ENCODE measurements at places on chromosomes 7 and 10.

GRCh38 chr7:133300088-133300487, 47.2 kb downstream of the EXOC4 start:
- DNase-seq: no peak

- DNase-seq: no peak
These were observed 99.5 kb downstream of the FANK1 start for GRCh38 chr10:125995726-125996304.

- no peak for DNase-seq
These were observed 7.4 kb downstream of the CRHR2 start for GRCh38 chr7:30674876-30675275.

DNA sequence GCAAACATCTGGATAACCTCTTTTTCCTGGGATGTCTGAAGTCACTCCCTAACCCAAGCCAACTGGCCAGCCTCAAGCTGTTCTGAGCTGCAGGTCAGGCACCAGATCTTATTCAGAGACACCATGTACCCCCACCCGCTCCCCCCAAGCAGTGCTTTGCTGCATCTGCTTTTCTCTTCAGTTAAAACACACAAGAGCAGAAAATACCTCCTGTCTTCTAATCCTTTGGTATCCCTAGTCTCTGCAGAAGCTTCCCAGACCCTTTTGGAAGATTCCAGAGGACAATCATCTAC, 3.0 kb downstream of the ZNF488 start:
- peak; percentile 10 for DNase-seq

DNA sequence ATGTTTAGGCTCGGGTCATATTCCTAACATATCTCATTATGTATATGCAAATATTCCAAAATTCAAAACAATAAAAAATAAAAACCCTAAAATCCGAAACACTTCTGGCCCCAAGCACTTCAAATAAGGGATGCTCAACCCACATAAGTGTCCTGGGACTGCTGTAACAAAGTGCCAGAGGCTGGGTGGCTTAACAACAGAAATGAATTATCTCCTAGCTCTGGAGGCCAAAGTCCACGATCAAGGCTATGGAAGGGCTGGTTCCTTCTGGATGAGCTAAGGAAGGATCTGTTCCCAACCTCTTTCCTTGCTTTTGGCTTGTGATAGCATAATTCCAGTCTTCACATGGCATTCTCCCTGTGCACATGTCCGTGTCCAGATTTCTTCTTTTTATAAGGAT, 181.6 kb upstream of the NFE2L3 start:
- no peak for DNase-seq

DNA sequence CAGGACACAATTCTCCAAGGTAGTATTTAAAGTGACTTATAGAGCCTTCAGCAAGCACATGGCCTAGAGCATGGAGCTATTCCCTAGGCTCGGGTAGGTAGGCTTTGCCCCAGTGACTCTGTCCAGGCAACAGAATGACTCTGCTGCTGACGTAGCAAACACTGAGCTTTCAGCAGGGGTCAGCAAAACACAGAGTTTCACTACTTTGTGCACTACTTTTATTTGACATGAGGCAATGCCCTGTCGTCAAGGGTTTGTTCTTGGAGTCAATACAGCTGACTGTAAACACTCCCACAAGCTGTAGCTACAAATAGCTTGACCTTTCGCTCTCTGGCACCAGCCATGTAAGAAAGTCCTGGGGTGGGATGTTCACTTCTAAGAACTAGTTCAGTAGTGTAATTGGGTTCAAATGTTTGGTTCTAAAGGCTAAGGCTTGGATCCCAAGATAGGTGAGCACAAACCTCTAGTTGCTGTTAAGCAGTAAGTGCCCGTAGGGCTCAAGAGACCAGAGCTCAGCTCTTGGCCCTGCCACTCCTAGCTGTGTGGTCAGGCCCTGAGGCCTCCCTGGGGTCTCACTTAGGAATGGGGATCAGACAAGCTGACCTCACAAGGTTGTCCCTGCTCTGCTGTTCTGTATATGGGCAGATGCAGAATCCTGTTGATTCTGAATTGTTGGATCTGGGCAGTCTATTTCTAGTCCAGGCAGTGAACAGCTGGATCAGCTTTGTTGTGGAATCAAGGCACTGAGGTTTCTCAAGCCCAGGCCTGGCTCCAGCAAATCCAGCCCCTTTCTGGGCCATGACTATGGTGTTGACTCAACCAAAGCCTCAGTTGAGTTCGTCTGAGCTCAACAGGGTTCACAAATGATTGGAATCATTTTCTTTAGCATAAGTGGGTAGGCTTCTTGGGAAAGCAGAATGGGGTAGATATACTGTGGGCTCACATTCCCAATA, 10.7 kb downstream of the NODAL start:
- DNase-seq: peak; percentile 92

DNA sequence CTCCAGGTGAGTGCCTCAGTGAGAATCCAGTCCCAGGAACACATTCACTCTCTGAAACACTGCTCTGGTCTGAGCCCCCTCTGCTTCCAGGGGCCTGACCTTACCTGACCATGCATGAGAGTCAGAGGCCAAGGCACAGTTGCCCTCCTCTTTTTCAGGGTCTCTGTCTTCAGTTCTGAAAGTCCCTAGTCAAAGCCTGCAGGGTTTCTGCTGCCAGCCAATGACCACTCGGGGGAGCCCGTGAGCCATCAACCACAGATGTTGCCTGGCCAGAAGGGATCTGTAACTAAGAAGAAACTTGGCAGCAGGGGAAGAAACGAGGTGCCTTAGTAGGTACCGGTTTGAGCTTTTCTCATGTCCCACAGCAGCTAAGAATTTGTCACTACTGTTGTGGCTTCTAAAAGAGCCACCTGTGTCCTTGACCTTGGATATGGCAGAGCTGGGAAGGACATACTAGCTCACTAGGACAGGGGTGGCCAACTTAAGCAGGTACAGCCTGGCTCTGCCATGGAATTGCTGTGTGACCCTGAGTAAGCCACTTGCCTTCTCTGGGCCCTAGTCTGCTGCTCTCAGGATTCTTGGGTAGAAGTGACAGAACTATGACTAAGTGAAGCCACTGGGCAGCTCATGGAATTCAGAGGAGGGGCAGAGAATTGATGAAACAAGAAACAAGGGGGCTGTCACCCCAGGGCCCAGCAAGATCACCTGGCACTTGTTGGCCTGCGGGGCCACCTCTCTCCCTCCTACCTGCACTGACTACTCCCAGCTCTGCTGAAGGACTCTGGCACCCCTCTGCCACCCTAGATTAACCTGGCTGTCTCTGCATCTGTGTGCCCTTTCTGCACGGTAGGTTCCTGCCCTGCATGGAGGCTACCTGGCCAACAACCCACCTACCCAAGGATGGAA, 83.8 kb upstream of the GPR26 start:
- peak; percentile 73 for DNase-seq

DNA sequence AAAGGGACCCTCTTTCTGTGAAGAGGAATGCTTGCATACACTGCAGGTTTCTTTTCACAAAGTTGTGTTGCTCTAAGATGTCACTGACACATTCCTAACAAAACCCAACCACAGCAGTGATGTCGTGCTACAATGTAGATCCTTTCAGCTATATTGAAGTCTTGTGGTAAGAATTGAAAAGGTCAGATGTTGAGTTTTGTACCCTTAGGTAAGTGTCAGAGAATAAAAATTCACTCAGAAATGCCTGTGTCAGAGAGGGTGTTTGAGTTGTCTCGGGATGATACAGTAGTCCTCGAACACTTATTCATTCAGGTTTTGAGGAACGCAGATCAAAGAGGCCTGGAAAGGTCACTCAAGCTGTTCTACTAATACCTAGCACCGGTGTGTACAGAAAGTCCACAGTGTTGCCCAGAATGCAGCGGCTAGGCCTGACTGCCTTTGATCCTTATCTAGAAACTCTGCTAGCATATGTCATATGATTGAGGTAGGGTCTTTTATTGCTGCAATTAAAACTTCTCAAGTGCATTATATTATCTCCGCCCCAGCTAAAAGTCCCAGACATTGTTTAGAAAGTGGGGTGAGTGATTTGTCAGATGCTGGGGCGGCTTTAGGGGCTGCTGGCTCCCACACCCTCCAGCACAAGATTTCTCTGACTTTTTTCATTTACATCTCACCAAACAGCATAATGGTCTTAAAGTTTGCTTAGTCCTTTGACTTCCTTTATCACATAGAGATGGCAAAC, 26.0 kb downstream of the RNF32 start:
- DNase-seq: no peak

GRCh38 chr10:77602231-77602912, 35.2 kb downstream of the KCNMA1 start:
- no peak for DNase-seq

- DNase-seq: no peak
These were observed 14.1 kb upstream of the MYPN start for GRCh38 chr10:68095153-68095552.

DNA sequence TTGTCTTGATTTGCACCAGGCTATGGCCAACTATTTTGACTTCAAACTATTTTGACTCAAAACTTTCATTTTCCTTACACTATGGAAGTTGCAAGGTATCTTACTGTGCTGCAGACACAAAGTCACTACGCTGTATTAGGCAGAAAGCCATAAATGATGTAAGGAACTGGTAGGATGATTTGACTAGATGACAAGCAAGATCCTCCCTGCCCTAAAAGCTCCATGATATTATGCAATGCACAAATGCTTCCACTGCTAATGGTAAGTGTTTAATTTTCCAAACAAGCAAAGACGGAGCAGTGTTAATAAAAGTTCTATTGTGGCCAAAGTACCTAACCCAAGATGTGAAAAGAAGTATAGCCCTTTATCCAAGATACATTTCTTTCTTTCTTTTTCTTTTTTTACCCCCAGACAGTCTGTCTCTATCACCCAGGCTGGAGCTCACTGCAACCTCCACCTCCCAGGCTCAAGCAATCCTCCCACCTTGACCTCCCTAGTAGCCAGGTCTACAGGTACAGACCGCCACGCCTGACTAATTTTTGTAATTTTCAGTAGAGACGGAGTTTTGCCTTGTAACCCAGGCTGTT, 98.2 kb downstream of the ANK3 start:
- DNase-seq: no peak

DNA sequence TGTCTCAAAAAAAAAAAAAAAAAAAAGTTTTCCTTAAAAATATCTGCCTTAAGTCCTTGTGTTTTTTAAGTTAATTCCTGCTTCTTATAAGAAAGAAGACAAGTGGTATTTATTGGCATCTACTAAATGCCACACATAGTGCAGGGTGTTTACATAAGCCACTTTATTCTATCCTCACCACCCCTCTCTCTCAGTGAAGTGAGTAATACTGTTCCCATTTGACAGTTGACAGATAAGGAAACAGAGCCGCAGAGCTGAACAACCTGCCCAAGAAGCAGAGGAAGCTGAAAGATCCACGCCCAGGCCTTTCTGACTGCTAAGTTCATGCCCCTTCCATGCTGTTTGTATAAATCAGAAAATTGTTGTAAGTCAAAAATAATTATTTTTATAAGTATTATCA, 54.1 kb downstream of the ABLIM1 start:
- no peak for DNase-seq

DNA sequence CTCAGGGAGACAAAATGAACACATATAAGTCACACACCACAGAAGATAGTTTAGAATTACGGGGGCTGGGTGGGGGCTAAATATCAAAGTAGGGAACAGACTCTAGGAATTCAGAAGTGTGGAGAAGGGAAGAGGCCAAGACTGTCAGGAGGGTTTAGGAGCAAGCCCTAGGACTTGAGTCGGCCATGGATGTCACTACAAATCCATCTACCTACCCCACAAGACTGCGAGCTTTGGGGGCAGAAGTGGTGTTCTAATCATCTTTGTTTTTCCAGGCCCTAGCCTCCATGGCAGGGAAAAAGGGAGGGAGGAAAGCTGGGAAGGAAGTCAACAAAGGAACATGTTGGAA, 5.8 kb upstream of the ARHGAP19 start:
- no peak for DNase-seq

DNA sequence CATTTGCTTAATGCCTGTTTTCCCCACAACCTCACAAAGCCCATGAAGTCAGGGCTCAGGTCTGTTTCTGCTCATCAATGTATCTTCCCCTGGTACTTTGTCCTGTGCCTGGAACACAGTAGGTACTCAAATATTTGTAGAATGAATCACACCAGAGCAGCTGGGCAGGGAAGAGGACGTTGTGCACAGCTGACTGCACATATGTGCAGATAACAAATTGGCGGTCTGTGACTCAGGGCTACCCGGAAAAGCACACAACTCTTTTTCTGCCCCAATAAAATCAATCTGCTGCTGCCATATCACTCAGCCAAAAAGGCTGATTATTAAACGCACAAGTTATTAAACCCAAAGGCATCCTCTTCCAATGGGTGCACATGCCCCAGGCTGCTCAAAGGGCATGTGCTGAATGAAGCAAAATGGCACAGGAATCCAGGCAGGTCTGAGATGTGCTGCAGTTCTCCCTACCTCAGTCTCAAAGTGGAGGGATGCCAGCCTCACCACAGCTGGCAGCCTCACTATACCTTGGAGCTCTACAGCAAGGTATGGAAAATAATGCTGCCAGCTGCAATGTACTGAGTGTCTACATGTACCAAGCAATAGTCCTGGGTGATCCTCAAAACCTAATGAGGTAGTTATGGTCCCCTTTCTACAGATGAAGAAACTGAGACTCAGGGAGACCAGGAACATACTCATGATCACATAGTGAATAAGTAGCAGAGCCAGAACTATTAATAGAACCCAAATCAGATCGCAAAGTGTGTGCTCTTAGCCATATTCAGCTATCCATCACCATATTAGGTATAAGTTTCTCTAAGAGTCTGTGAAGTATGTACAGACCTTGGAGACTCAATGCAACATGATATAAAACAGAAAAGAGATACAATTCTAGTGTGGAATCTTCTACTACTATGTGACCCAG, 43.4 kb downstream of the SORBS1 start:
- DNase-seq: no peak

DNA sequence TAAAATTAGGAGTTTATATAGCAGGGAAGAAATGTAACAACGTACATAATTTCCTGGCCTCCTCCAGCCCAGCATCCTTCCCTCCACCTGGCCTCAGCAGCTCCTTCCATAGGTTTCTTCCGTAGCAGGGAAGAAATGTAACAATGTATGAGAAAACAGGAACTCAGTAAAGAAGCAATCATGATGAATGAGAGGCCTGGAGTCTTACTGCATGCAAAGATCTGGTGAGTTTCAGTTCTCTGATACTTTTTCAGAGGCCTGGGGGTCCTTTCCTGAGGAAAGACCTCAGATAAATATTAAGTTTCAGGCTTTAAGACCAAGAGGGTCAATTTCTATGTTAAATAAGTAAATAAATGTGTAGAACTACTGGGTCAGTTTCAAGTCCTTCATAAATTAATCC, 155.7 kb upstream of the C7orf33 start:
- no peak for DNase-seq

DNA sequence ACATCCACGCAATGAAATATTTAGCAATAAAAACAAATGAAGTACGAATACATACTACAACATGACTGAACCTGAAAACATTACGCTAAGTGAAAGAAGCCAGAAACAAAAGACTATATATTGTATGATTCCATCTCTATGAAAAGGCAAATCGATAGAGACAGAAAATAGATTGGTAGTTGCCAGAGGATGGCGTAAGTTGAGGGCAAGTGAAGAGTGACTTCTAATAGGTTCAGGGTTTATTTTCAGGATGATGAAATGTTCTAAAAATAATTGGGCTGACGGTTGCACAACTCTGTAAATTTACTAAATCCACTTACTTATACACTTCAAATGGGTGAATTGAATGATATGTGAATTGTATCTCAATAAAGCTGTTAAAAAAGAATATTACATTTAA, 39.5 kb upstream of the TECTB start:
- no peak for DNase-seq

- DNase-seq: no peak
These were observed 7.1 kb downstream of the CRYGN start for GRCh38 chr7:151432658-151433521.

Measured in tibial artery (tissue), 4 donors.